ENCODE measurements at places on chromosomes 1 and 21.
A peak's percentile ranks its signal among the peaks of the same experiment; 100 is the strongest.

GRCh38 chr1:77370583-77371306 is 88.9 kb downstream of the AK5 start:
- DNase-seq = no peak
- no peaks in the 10 kb centered on the region for H3K27me3 ChIP-seq
- no peak overlapping the region for H3K4me3 ChIP-seq
- H3K36me3 ChIP-seq = no peaks in the 10 kb centered on the region

GRCh38 chr1:16266411-16267118 is 29.6 kb upstream of the CPLANE2 start:
- no peaks in the 10 kb centered on the region for H3K4me1 ChIP-seq
- H3K36me3 ChIP-seq = no peaks in the 10 kb centered on the region
- no peak overlapping the region for H3K4me3 ChIP-seq
- H3K27me3 ChIP-seq = no peaks in the 10 kb centered on the region

DNA sequence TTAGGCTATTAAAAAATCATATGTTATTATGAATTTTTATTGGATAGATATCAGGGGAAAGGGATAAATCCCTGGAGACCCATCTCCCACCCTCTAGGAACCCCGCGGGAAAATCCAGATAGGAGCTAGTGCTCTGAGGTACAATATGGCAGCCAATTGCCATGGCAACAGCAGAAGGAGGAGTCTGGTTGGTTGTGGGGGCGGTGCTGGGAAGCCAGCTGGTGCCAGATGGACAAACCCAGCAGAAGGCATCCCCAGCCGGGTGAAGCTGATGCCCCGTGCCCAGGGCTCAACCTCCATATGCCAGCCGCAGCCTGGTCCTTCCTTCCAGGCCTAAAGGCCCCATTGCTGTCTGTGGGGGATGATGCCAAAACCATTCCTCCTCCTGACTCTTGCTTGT is 38.3 kb downstream of the RHBG start:
- no peak for DNase-seq
- H3K4me3 ChIP-seq = no peak overlapping the region
- no peaks in the 10 kb centered on the region for H3K4me1 ChIP-seq
- H3K27ac ChIP-seq = no peak overlapping the region

DNA sequence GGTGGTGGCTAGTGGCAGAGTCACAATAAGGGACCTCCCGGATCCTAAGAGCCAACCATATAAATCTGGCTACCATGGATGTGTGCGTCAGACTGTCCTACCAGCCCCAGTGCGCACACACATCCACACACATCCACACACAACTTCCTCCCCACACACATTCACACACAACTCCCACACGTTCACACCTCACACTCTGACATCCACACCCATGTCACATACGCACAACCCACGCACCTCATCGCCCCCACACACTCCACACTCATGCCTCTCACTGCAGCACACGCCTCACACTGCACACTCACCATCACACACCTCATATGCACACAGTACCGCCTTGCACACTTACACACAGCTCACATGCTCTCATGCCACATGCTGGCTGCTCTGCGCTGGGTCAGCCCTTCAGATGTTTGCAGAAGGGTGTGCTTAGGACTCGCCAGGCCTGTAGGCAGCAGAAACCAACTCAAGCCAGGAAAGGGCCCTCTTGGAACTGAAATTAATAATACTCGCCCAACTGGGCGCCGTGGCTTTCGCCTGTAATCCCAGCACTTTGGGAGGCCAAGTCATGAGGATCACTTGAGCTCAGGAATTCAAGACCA is 3.0 kb downstream of the LDLRAD2 start:
- H3K27me3 ChIP-seq = peaks cover 11% of the 10 kb centered on the region
- peaks cover 7% of the 10 kb centered on the region for H3K4me1 ChIP-seq
- no peak for DNase-seq
- H3K27ac ChIP-seq = no peak overlapping the region
- no peaks in the 10 kb centered on the region for H3K36me3 ChIP-seq

DNA sequence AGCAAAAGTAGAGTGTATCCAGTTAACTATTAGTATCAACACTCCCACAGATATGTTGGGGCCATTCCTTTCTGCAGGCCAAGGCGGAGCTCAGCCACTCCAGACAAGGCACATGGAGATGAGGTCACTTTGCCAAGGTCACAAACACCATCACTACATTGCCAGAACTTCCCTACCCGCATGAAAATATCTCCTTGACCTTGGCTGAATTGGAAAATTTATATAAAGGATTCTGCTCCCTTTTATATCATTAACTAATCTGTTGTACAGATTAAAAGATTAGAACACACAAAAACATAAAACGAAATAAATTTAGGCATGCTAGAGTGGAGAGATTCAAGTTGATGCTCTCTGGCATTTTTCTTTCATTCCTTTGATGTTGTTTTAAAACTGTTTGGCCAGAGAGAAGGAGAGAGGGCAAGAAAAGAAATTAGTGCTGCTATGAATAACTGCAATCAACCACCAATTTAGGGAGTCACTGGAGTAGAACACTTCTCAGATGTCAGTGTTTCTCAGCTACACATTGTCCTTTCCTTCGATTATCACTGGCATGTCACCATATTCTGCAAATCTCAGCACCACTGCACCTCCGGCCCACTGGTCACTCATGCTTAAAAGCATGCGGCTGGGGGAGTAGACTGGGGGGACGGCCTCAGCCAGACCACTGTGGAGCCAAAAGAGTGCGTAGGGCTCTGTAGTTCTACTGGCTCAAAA is 78.7 kb upstream of the ATP1B1 start:
- H3K36me3 ChIP-seq = no peaks in the 10 kb centered on the region
- no peak for DNase-seq
- H3K4me1 ChIP-seq = no peaks in the 10 kb centered on the region
- peaks cover 2% of the 10 kb centered on the region for H3K27me3 ChIP-seq
- H3K27ac ChIP-seq = no peak overlapping the region

- no peaks in the 10 kb centered on the region for H3K36me3 ChIP-seq
- H3K27me3 ChIP-seq = no peaks in the 10 kb centered on the region
- no peaks in the 10 kb centered on the region for H3K4me1 ChIP-seq
- no peak for DNase-seq
- no peak overlapping the region for H3K4me3 ChIP-seq
- H3K27ac ChIP-seq = no peak overlapping the region
Observed at GRCh38 chr1:218817071-218817470, 356.6 kb upstream of the LYPLAL1 start.

DNA sequence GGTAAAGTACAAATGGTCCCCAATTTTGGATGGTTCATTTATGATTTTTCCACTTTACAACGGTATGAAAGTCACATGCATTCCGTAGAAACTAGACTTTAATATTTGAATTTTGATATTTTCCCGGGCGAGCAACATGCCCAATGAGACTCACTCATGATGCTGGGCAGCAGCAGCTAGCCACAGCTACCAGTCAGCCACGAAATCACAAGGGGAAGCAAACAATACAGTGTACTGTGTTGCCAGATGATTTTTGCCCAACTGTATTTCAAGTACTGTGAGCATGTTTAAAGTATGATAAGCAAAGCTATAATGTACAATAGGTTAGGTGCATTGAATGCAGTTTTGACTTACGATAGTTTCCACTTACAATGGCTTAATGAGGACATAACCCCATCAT is 266.8 kb downstream of the VAV3 start:
- H3K27me3 ChIP-seq = no peaks in the 10 kb centered on the region
- no peak overlapping the region for H3K4me3 ChIP-seq
- no peaks in the 10 kb centered on the region for H3K36me3 ChIP-seq

DNA sequence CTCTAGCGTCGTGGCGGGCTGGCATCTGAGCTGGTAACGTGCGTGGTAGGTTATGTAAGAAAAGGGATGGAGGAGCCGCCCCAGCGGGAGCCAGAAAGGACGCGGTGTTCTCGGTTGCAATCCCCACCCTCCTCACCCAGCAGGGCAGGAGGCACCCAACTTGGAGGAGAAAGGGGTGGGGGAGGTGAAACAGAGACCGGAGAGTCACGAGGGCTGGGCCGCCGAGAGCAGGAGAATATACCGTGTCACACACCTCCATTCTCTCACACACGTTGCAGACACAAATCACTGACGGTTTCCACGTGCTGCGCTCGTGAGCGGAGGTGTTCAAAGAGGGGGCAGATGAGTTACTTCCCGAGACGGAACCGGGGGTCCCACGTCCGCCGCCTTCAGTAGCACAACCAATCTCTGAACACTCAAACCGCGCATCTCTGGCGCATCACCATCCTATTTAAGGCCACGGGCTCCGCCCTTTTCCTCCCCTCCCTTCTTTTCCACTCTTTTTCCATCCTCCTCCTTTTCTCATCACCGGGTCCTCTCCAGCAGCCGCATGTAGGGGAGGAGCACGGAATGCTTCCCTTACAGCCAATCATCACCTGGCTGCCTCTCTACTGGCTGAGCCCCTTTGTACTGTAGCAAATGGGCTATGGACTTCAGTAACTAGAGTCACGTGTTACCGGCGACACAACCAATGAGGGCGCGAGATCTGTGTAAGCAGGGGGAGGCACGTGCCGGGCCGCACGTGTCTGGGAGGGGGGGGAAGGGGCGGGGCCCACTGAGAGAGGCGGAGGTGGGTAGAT is at the start of gene CIART:
Gene CIART (plus strand): TSS at position 797 of the 800 bp plus-strand sequence. CDS start 714 bp downstream, outside the sequence.
- no peaks in the 10 kb centered on the region for H3K36me3 ChIP-seq
- peak; percentile 82 for DNase-seq
- H3K27ac ChIP-seq = peak within 1 kb of the TSS; percentile 49
- H3K4me3 ChIP-seq = peak within 1 kb of the TSS; percentile 63

DNA sequence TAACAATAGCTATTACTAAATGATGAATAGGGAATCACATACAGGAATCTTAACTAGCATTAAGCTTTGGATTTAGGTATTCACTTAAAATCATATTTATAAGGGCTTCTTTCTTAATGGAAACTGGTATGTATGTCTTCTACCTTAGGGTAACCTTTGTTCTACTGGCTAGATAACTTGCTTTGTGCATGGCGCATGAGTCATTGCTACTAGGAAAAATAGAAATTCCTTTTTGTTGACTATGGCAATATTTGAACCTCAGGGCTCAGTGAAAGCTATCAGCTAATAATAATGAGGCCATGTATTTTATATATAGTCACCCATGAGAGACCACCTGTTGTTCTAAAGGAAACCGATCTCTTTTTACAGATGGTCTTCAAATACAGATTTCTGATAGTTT is 72.5 kb downstream of the RPS6KC1 start:
- H3K27me3 ChIP-seq = no peaks in the 10 kb centered on the region
- no peak for DNase-seq
- H3K4me3 ChIP-seq = no peak overlapping the region
- H3K27ac ChIP-seq = no peak overlapping the region
- no peaks in the 10 kb centered on the region for H3K36me3 ChIP-seq
- no peaks in the 10 kb centered on the region for H3K4me1 ChIP-seq

GRCh38 chr1:12555411-12556367 is 62.3 kb downstream of the DHRS3 start:
- H3K27ac ChIP-seq = no peak overlapping the region
- no peaks in the 10 kb centered on the region for H3K36me3 ChIP-seq
- H3K4me1 ChIP-seq = no peaks in the 10 kb centered on the region
- no peak for DNase-seq
- no peaks in the 10 kb centered on the region for H3K27me3 ChIP-seq

GRCh38 chr1:156694690-156694962 is 10.8 kb downstream of the CRABP2 start:
- DNase-seq = no peak
- no peaks in the 10 kb centered on the region for H3K36me3 ChIP-seq
- H3K27ac ChIP-seq = no peak overlapping the region
- peaks cover 48% of the 10 kb centered on the region for H3K27me3 ChIP-seq
- no peak overlapping the region for H3K4me3 ChIP-seq
- H3K4me1 ChIP-seq = peaks cover 16% of the 10 kb centered on the region

- no peaks in the 10 kb centered on the region for H3K36me3 ChIP-seq
- no peak overlapping the region for H3K4me3 ChIP-seq
- peaks cover 3% of the 10 kb centered on the region for H3K27me3 ChIP-seq
- no peak overlapping the region for H3K27ac ChIP-seq
- no peak for DNase-seq
Observed at GRCh38 chr1:98059620-98060019, 138.8 kb upstream of the DPYD start.

- peaks cover 22% of the 10 kb centered on the region for H3K27me3 ChIP-seq
- H3K4me1 ChIP-seq = peaks cover 8% of the 10 kb centered on the region
- no peak for DNase-seq
- H3K4me3 ChIP-seq = peak overlapping the region; percentile 46
Observed at GRCh38 chr1:66532798-66533783, 862 bp upstream of the SGIP1 start.

GRCh38 chr1:2914702-2915101 is 106.6 kb upstream of the ACTRT2 start:
- no peaks in the 10 kb centered on the region for H3K36me3 ChIP-seq
- H3K4me1 ChIP-seq = no peaks in the 10 kb centered on the region
- H3K4me3 ChIP-seq = no peak overlapping the region
- H3K27ac ChIP-seq = no peak overlapping the region
- DNase-seq = no peak

DNA sequence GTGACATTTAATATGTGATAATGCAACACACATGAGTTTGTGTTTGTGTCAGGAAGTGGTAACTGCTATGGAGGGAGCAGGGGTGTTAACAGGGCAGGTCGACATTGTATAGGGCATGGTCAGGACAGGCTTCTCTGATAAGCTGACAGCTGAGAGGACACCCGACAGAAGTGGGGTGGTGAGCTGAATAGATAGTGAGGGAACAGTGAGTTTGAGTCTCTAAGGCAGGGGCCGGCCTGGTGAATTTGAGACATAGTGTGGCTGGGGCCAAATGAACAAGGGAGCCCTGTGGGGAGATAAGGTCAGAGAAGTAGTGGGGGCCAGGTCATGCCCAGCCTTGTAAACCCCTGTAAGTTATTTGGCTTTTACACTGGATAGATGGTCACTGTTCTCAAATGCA is 217.4 kb upstream of the KIAA0040 start:
- no peak overlapping the region for H3K27ac ChIP-seq
- no peak for DNase-seq
- H3K36me3 ChIP-seq = no peaks in the 10 kb centered on the region
- H3K27me3 ChIP-seq = no peaks in the 10 kb centered on the region
- H3K4me1 ChIP-seq = no peaks in the 10 kb centered on the region

- H3K36me3 ChIP-seq = no peaks in the 10 kb centered on the region
- H3K27ac ChIP-seq = no peak overlapping the region
- no peak overlapping the region for H3K4me3 ChIP-seq
- H3K4me1 ChIP-seq = no peaks in the 10 kb centered on the region
Observed at GRCh38 chr1:65539266-65540131, 119.0 kb downstream of the LEPR start.

DNA sequence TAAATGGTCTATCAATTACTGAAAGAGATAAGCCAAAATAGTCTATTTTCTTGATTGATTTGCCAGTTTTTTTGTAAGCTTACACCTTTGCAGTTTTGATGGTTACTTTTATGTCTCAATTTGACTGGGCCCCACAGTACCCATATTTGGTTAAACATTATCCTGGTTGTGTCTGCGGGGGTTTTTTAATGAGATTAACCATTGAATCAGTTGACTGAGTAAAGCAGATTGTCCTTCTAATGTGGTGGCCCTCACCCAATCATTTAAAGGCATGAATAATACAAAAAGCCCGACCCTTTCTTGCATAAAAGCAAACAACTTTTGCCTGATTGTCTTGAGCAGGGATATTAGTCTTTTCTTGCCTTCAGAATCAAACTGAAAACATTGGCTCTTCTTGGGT is 650.0 kb upstream of the RGS18 start:
- H3K4me3 ChIP-seq = no peak overlapping the region
- no peak for DNase-seq
- H3K4me1 ChIP-seq = no peaks in the 10 kb centered on the region
- H3K36me3 ChIP-seq = no peaks in the 10 kb centered on the region
- H3K27me3 ChIP-seq = no peaks in the 10 kb centered on the region

GRCh38 chr1:36211841-36212240 is 12.4 kb upstream of the THRAP3 start:
- H3K4me1 ChIP-seq = no peaks in the 10 kb centered on the region
- no peak overlapping the region for H3K4me3 ChIP-seq
- no peaks in the 10 kb centered on the region for H3K36me3 ChIP-seq
- no peaks in the 10 kb centered on the region for H3K27me3 ChIP-seq
- no peak overlapping the region for H3K27ac ChIP-seq
